Activated naive CD4-positive, alpha-beta T cell treated with anti-CD3 and anti-CD28 coated beads for 36 hours (primary cell): ENCODE measurements at places on chromosomes 3 and 15. TPM values are rescaled to one million over a fixed set of nuclear protein-coding genes. Genes with fewer than 3 reads are reported as not detected.

The TAMM41 gene
- 19.3 TPM for total RNA-seq

The SPATA12 gene
- total RNA-seq = not detected

The CDHR4 gene
- not detected for total RNA-seq

The CPNE4 gene
- not detected for total RNA-seq

The PYGO1 gene
- not detected for total RNA-seq

The PIF1 gene
- 43.9 TPM for total RNA-seq

The CCDC80 gene
- not detected for total RNA-seq

The AADACL2 gene
- total RNA-seq = not detected

The TP63 gene
- total RNA-seq = not detected

The RRP9 gene
- 25.0 TPM for total RNA-seq

The RTP4 gene
- total RNA-seq = 0.43 TPM
